ENCODE measurements at places on chromosomes 2 and 18.

DNA sequence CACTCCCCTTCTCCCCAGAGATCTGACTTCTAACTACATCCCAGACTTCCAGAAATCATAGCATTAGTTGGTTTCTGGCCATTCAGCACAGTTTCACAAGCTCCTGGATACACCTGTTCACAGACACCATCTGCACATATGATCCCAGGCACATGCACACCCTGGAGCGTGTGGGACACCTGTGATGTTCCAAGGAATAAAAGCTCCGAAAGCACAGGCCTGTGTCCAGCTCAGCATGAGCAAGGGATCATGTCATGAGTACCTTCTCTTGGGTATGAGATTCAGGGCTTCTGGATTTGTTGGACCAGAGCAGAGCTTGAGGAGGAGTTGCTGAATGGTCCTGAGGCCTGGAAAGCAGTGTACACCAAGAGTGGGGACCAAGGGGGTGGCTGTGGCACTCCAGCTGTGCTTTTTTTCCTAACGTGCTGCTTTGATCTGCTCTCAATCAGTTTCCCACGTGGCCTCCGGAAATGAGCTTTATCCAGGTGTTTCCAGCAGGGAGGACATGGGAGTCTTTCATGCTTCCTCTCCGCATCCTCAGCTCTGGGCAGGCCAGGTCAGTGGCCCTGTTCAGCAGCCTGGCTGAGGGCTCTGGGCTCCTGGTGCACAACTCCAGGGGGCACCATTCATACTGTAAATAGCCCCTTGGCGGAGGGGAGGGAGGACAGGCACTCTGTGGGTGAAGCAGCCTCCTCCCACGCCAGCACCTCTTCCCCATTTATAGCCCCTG, 1.8 kb downstream of the DYSF start:
- no peak for DNase-seq

GRCh38 chr2:40093021-40093675, 314.1 kb upstream of the THUMPD2 start:
- DNase-seq, result no peak

DNA sequence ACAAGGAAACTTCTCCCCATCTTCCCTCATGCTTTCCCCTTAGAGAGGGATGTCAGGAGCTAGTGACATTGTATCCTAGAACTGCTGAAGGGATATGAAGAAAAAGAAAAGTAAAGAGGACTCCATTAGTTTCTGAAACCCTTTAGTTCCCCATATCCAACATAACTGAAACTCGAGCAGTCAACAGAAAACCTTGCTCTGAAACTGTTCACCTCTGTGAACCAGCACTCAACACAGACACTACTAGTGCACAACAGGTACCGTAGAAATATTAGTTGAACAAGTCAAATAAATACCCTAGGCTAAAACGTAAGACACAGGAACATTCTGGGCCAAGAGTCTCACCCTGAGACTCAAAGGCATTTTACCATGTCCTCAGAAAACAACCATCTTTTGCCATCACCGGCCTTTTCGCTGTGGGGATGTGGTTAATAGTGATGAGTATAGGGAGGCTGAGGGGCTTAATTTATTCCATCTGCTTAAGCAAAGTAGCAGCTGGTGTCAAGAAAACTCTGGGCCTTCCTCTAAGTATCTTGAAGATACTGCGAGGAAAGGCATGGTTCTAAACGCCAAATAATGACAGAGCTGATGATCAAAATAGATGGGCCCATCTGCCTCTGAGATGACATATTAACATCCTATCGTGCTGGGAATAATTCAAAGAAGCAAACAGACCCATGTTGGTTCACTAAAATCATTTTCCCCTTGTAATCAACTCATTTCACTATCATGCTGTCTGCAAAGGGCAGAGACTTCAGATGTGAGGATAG, 156.8 kb downstream of the STK39 start:
- no peak for DNase-seq

GRCh38 chr18:48781163-48781987, 169.4 kb downstream of the SMAD7 start:
- no peak for DNase-seq

Measured in activated T-helper 9 cell treated with anti-CD3 and anti-CD28 coated beads, Interleukin-2, amount 50 U/mL, for 16 hours (primary cell).